ENCODE measurements at places on chromosomes 5 and 9.

- no peak for DNase-seq
Observed at GRCh38 chr5:15946026-15946425, 233.6 kb downstream of the MARCHF11 start.

DNA sequence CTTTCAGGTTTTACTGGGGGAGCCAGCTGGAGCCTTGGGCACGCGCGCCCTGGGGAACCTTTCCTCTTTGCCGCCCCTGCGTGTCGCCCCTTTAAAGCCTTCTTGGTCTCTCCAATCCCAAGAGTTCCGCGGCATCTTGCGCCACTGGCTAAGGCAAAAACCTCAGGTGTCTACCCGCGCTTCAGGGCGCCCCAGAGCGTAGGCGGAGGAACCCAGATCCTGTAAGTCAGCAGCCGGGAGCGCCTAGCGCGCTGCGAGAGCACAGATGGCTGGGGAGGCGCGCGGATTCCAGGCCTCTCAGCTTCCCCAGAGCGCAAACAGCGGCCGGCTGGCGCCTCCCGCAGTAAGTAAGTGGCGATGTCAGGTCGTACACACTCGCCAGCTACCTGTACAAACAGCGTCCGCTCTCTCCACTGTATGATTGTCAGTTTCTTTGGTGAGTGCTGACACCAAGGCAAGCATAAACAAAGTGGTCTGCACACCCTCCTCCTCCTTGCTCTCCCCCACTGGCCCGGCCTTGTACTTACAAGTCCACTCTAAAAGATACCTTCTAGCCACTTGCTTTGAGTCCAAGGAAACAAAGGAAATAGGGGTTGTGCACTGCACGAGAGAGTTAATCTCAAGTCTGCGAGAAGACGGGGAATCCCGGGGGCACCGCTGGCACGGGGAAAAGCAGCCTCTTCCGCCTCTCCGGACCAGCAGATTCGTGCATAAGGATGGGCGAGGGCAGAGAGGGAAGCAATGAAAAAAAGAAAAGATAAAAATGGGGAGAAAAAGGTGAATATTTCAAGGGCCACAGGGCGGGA is 2.9 kb downstream of the HTR1A start:
- peak; percentile 21 for DNase-seq

DNA sequence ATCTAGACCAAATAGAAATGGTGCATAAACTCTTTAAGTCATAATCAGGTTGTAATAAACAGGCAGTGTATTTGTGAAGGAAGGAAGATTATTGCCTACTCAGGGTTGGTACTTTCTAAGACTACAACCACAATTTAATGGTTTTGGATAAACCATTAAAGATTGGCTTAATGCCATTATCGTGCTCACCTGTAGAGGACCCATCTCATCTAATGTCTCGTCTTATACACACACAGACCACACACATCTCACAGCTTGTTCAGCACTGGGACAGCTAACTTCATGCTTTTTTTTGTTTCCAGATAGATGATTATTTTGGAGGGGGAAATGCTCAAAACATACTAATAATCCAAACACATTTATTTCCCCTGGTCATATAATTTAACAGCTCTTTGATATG is 175.7 kb upstream of the SLC12A2 start:
- DNase-seq, result no peak

DNA sequence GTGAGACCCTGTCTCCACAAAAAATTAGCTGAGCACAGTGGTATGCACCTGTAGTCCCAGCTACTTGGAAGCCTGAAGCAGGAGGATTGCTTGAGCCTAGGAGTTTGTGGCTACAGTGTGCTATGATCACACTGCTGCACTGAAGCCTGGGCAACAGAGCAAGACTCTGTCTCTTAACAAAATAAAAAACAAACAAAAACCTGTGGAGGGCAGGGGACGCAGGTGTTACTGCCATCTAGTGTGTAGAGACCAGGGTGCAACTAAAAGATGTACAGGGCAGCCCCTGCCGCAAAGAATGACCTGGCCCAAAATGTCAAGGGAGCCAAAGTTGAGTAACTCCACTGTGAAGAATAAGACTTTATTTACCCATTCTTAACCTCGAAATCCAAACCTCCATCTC is 27.1 kb downstream of the ASPN start:
- no peak for DNase-seq

DNA sequence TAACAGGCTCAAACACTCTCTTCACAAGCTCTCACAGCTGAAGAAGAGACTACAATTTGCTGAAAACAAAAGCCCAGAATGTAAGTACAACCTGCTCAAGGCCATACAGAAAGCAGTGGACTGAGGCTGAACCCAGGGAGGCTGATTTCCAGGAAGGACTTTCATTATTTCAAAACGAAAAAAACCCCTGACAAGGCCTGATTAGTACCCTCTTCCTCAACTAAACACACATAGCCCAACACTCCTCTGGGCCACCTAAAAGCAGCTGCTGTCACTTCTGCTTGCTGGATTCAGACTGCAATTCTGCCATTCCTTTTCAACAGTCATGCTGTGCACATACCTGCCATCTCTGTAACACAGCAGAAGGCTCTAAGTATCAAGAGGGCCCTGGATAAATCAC is 18.2 kb downstream of the NRG2 start:
- no peak for DNase-seq

GRCh38 chr5:137622850-137623249 is 113.0 kb downstream of the KLHL3 start:
- no peak for DNase-seq

GRCh38 chr9:76818271-76818670 is 54.0 kb downstream of the PCA3 start:
- no peak for DNase-seq

- DNase-seq, result no peak
Observed at GRCh38 chr9:106420511-106420944, 442.4 kb upstream of the ZNF462 start.

DNA sequence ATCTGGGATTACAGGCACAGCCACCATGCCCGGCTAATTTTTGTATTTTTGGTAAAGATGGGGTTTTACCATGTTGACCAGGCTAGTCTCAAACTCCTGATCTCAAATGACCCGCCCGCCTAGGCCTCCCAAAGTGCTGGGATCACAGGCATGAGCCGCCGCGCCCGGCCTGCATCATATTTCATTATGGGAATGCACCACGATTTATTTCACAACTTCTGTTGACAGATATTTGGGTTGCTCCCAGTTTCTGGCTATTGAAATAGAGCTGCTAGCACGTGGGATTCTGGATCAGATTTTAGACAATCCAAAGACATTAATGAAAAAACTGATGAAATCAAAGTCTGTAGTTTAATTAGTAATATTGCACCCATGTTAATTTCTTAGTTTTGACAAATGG is 48.4 kb upstream of the FUBP3 start:
- DNase-seq, result no peak

GRCh38 chr5:153153086-153153485 is 337.4 kb upstream of the GRIA1 start:
- DNase-seq, result no peak

DNA sequence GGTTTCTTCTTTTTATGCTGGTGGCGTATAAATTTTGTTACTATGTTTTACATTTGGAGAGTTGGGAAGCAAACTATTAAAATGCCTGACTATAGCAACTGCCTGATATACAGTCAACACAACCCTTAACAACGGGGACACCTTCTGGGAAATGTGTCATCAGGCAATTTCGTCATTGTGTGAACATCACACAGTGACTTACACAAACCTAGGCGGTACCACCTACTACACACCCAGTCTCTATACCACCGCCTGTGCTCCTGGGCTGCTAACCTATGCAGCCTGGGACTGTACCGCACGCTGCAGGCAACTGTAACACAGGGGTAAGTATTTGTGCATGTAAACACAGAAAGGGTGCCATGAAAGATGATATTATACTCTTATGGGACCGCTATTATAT is 1.3 kb upstream of the CDHR2 start:
- DNase-seq, result no peak

- DNase-seq, result no peak
Observed at GRCh38 chr5:158277276-158277675, 418.3 kb upstream of the CLINT1 start.

DNA sequence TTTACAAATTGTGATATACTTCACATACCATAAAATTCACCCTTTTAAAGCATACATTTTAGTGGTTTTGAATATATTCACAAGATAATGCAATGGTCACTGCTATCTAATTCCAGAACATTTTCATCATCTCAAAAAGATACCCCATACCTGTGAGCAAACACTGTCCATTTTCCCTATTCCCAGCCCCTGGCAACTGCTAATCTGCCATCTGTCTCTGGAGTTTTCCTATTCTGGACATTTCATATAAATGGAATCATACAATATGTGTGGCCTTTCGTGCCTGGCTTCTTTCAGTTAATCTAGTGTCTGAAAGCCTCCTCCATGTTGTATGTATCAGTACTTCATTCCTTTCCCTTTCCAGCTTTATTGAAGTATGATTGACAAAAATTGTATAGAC is 14.7 kb downstream of the SNX30 start:
- DNase-seq, result no peak

- DNase-seq, result no peak
Observed at GRCh38 chr5:96742538-96742937, 65.2 kb downstream of the ERAP1 start.

GRCh38 chr9:137113385-137114159 is 961 bp downstream of the DPP7 start:
- DNase-seq, result no peak

GRCh38 chr5:9197881-9198260 is 348.0 kb downstream of the SEMA5A start:
- DNase-seq, result no peak

DNA sequence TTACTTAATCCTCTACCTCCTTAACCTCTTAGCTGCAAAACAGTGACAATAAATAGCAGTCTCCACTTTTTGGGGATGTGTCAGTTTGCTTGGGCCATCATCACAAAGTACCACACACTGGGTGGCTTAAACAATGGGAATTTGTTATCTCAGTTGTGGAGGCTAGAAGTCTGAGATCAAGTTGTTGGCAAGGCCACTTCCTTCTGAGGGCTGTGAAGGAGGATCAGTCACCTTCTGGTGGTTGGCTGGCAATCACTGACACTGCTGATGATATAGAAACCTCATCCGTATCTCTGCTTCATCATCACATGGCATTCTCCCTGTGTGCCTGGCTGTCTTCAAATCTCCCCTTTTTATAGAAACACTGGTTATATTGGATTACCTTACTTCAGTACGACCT is 187.1 kb upstream of the TBC1D2 start:
- DNase-seq, result no peak

DNA sequence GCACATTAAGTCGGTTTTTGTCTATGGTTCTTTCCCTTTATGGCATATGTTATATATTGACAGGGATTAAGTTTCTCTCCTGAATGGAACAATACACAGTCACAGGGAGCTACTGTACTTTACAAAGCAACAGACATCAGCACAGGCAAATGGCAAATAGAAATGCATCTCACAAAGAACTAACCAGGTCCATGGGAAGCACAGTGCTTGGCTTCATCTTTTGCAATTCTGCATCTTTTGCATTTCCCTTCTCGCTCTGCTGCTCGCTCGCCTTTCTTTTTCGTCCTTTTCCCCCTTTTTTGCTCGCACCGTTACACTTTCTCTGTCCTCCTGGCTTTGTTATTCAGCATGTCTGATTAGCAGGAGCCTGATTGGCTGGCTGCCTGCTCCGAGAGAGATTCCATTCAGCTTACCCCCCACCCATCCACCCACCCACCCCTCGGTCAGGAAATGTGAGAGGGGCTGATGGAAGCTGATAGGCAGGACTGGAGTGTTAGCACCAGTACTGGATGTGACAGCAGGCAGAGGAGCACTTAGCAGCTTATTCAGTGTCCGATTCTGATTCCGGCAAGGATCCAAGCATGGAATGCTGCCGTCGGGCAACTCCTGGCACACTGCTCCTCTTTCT is at the start of gene ADAMTSL1:
TSS of gene ADAMTSL1 (plus strand) at position 502 of the 628 bp plus-strand sequence. CDS start at position 582, 80 bp downstream.
- DNase-seq, result no peak

DNA sequence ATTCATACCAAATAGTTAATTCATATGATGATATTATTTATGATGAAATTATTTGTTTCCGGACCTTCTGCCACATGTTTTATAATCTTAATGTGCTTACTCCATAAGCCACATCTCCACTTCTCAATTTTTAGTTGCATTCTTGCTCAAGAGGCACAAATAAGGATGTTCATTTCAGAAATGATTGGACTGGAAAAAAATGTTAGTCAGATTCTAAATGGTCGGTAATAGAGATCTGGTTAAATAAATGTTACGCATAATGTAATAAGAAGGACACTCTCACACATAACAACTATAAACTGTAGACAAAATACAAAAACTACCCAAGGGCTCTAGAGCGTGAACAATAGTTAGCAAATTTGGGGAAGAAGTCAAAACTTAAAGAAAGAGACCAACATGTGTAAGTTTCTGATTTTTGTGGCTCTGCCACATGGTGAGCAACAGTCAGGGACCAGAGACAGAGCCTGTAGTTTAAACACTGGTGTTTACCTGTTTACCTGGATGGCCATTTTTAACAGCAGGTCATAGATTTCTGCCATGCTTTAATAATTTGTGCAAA is 554.3 kb upstream of the CLINT1 start:
- no peak for DNase-seq

Data from NCI-H187 treated with DMSO at 0.1 percent for 48 hours (cell line).